Stimulated activated CD8-positive, alpha-beta memory T cell treated with anti-CD3 and anti-CD28 coated beads, Interleukin-7, amount 100 ng/mL, for 1 hour (primary cell): ENCODE measurements at places on chromosomes 11 and 22.

- DNase-seq, result no peak
These were observed 8.0 kb downstream of the CSDC2 start for GRCh38 chr22:41568811-41569210.

DNA sequence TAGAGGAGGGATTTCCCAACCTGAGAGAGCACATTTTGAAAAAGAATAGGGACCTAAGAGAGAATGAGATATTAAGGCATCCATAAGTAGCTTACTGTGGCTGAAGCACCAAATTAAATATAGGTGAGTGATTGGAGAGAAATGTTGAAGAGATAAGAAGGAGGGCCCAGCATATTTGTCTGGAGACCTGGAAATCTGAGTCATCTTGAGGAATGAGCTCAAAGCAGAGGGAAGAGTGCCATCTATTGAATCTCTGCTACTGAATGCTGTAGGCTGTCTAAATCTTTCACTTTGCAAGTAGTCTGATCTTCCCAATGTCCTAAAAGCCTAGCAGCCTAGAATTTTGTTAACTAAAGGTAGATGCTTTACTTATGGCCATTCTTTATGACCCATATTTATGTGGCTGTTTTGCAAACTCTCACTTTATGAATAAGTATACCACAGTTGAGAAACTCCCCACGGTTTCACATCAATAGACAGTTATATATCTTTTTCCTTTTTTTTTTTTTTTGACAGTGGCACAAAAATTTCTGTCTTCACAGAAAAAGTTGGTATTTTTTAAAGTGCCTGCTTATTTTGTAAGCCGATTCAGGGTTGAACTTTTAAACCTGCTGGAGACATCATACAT, 2093.5 kb downstream of the LRRC4C start:
- no peak for DNase-seq

DNA sequence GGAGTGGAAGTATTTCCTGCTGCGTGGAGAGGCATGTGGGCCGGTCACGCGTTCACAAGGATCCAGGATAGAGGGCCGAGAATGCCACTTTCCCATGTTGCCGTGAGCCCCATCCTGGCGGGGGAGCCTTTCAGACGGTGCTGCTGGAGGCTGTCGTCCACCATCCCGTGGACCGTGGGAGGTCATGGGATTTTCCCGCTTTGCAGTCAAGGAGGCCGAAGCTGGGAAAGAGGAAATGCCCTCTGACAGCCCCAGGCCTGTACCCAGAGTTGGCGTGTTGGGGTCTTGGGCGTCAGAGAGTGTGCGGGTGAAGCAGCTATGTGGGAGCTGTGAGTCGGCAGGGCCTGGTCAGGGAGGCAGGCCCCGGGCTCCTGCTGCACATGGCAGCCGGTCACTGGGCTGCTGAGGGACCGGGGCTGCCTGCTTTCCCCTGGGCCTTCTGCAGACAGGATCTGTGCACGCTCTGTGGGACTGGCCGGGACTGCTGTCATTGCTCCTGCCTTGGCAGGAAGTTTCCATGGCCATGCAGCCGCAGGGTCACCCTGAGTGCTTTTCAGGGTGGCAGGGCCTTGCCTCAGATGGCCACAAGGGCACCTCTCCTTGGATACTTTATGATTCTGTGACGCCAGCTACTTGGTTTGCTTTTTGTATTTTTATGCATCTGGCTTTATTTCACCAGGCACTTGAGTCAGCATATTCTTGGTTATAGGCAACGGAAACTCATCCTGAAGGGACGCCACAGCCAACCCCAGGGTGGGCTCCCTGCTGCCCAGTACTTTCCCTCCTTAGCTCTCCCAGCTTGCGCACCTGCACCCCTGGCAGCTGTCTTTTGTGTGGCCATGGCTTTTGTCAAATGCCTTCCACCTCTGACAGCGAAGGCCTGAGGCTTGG, 52.4 kb downstream of the AP2A2 start:
- DNase-seq, result no peak

DNA sequence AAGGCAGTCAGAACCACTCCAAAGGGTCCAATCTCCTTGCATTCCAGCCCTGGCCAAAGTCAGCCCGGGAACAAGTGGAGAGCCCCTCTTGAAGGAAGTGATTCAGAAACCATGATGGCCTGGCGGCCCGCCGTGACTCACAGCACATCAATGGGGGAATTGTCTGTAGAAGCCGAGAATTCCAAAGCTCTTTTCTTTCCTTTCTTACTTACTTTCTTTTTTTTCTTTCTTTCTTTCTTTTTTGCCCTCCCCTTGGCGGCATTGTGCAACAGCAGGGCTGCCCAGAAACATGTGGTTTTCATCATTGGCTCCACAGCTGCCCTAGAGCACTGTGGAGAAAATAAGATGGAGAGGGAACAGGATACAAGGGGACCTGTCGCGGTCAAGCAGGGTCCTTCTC, 140.2 kb upstream of the TIMP3 start:
- DNase-seq, result no peak

DNA sequence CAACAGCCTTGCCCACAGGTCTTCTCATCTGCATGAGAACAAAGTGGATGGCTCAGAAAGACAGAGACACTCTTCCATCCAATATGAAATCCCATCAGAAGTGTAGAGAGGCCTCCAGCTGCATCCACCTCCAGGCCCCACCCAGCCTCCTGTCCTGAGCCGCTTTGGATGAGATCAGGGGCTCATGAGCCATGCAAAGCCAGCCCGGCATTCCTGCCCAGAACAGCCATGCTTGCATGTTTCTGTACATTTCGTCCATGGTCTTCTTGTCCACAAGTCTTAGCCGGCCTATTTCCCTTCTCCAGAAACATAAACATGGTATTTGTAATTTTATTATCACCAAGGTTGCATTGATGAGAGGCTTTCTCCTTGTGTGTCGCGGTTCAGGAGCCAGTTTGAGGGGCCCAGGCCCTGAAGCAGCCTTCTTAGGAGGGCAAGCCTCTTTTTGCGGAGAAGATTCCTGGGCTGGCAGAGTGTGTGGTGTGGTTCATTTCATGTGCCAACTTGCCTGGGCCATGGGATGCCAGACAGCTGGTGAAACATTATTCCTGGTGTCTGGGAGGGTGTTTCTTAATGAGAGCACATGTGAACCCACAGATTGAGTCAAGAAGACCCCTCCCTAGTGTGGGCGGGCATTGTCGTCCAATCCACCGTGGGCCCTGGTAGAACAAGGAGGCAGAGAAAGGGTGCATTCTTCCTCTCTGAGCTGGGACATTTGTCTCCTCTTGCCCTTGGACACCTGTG, 928.9 kb downstream of the TBC1D22A start:
- DNase-seq, result no peak

DNA sequence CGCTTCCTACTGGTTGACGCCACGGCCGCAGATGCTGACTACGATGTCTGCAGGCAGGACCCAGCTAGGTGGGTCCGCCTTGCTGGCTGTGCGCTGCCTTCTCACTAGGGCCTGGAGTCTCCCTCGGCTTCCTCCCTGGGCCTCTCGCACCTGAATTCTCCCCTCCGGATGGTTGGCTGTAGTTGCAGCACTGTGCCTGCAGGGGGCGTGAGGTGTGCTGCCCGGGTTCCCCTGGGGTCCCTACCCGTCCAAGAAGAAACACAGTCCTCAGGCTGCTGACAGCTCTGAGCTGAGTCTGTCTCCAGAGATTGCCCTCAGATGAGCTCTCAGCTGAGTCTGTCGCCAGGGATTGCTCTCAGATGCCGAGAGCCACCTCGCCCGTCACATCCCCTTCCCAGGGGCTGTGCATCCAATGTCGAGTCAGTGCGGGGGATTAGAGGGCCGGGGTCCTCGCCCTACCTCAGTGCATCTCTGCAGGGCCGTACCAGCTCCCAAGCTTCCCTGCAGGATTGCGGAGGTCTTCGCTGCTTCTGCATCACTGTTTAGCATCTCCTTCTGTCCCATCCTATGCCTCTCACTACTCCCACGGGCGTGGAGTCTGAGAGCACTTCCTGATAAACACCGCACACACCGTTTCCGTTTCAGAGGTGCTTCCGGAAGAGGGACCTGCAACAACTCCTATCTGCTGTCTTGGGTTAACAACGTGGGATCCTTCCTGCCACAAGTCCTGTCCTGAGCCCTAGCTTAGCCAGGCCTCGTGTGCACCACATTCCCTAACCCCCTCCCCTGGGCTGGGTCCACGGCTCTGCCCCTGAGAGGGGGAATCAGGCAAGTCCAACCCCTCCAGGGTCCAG, 196.9 kb downstream of the CSNK2A3 start:
- DNase-seq, result no peak

DNA sequence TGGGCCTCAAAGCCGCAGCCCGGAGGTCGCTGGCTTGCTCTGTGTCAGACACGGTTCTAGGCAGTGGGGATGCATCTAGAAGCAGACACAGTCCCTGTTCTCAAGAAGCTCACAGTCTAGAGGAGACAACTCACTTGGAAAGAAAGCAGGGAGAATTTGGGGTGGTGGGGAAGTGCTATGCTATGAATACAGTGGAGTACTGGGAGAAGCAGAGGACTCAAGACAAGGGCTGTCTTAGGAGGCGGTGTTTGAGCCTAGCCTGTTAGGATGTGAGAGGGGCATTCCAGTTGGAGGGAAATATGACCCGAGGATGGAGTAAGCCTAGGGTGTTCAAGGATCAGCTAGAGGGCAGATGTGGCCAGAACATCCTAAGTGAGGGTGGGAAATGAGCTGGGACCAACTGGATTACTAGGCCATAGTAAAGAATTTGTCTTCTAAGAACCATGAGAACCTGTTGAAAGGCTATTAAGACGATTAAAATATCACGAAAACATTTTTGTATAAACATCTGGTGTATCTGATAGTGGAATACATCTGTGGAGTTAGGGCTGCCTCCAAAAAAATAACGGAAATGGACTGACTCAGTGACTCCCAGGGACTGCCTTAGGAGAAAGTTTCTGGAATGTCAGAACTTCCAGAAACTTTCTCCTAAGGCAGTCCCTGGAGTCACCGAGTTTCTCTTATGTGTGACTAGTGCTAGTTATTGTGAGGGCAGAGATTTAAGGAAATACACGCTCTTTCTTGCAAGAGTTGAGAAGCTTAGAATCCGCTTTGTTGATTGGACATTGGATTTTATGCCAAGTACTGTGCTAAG, 1.1 kb upstream of the PITPNB start:
- no peak for DNase-seq

- DNase-seq, result no peak
These were observed 102.1 kb downstream of the SLC1A2 start for GRCh38 chr11:35317253-35317652.

- DNase-seq, result no peak
These were observed 116.4 kb downstream of the FAR1 start for GRCh38 chr11:13784855-13785254.

GRCh38 chr11:98100689-98101088, 920.1 kb upstream of the CNTN5 start:
- no peak for DNase-seq

- DNase-seq, result no peak
These were observed 18.6 kb downstream of the LRRC10B start for GRCh38 chr11:61526956-61527731.

DNA sequence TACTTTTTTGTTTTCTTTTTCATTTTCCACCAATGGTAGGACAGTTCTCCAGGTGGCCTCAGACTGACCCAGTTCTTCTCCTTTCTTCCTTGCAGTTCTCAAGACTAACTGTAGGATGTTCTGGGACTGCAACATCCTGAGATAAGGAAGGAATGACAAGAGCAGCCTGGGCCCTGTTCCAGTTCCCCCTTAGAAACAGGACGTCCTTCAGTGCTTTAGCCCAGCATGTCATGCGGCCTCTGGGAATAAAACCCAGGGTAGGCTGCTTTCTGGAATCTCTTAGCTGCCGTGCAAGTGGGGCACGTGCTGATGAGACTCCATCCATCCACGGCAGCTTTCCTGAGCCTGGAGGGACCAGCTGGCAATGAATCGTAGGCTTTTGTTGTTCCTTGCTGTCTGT, 24.0 kb upstream of the CADM1 start:
- no peak for DNase-seq

- no peak for DNase-seq
These were observed 335 bp downstream of the TMEM138 start for GRCh38 chr11:61362542-61362875.

DNA sequence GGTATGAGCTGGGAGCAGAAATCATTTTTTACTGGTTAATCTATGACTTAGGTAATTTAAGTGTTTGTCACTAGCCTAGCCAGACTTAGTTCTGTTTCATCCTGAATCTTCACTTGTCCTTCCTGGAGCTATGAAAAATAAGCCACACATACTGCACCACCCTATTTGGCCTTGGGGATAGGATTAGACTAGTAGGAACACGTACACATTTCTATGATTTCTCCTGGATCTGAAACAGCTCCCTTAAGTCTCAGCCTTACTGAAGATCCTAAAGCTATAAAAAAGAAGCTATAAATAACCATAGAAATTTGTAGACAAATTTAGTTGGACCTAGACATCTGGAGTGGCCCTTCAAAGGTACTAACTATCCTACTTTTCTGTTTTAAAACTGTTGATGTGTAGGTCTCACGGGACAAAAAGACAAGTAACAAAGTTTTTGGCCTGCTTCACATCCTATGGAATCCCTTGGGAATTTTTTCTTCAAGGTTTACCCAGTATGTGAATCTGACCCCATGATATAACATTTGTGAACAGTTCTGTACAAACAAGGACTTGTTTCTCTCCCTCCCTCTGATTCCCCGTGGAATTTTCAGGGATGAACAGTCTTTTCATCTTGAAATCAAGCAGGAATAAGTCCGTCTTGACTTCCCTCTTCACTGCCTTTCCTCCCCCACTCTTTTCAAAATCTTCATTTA, 275.0 kb downstream of the FAM76B start:
- no peak for DNase-seq

GRCh38 chr11:71527576-71528210, 626 bp downstream of the KRTAP5-7 start:
- DNase-seq, result no peak

- DNase-seq, result no peak
These were observed 85.6 kb upstream of the EED start for GRCh38 chr11:86158704-86159580.

DNA sequence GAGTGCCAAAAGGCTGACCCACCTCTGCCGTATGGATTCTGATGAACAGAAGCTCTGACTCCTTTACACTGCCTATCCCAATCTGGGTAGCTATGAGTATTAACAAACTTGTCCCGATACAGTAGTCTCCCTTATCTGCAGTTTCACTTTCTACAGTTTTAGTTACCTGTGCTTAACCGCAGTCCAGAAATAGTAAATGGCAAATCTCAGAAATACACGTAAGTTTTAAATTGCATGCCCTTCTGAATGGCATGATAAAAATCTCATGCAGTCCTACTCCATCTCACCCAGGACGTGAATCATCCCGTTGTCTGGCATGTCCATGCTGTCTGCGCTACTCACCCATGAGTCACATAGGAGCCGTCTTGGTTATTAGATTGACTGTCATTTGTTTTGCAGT, 68.8 kb downstream of the SNX19 start:
- no peak for DNase-seq

- no peak for DNase-seq
These were observed 98.2 kb upstream of the BID start for GRCh38 chr22:17872471-17872870.

- DNase-seq, result no peak
These were observed 294.2 kb upstream of the ANO3 start for GRCh38 chr11:26037716-26038115.

GRCh38 chr11:80163011-80163410, 722.2 kb upstream of the TENM4 start:
- no peak for DNase-seq

- no peak for DNase-seq
These were observed 99.8 kb downstream of the ARL14EP start for GRCh38 chr11:30422447-30423278.

- DNase-seq, result no peak
These were observed 116.8 kb upstream of the GRAMD1B start for GRCh38 chr11:123313262-123313661.

- DNase-seq, result no peak
These were observed 39.0 kb downstream of the APOL5 start for GRCh38 chr22:35756722-35757121.

- DNase-seq, result no peak
These were observed 112.4 kb downstream of the TENM4 start for GRCh38 chr11:79328402-79328801.
